ENCODE measurements at places on chromosomes 16 and 17.

- no peak for DNase-seq
Observed at GRCh38 chr17:56475116-56475515, 118.4 kb upstream of the NOG start.

DNA sequence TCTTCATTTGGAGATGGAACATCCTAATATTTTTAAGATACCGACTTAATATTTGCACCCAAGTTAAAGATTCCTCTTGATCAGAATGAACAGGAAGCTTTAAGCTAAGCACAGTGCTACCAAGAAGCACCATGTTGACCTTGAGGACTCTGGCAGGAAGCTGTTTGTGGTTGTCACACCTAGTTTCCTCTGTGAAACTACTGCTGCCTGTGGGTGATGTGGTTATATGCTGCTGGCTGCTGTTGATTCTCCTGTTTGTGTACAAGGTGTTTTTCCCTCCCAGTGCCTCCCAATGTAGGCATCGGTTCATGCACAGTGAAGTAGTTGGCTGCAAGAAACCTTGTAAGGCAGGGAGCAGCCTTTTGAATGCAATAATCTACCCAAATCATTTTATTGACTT lies 23.4 kb downstream of the RBL2 start:
- peak; percentile 74 for DNase-seq

DNA sequence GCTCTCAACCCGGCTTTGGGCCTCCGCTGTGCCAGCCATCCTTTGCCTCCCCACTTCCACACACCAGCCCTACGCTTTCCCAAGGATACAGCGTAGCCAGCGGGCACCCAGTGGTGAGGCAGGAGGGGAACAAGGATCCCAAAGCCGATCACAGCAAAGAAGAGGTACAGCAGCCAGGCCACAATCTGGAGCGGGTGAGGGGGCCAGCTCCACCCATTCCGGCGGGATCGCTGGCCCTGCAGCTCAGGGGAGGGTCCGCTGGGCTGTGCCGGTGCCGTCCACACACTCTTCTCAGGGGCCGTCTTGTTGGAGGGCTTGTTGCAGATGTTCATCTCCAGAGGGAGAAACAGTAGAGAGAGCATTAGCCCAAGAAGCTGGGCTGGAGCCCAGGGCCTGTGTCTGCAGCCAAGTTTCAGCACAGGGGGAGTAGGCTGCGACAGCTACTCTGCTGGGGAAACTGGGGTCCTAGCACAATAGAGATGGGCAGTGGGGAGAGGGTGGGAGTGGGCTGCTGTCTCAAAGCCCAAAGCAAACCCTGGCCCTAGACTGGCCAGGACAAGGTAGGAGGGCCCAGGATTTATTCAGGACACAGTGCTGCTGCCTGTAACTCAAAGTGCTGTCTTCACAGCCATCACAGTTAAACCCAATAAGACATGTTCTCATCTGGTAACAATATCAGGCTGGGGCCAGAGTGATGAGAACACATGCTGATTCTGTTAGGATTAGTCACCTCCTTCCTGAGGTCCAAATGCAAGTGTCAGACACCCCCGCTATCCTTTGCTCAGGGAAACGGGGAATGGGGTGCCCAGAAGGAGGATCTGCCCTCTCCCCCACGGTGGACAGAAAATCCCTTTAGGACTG lies 9.9 kb downstream of the ZDHHC1 start:
- no peak for DNase-seq

- no peak for DNase-seq
Observed at GRCh38 chr16:80988756-80989155, 17.9 kb downstream of the CMC2 start.

- no peak for DNase-seq
Observed at GRCh38 chr17:80978499-80979497, 12.8 kb upstream of the CHMP6 start.

GRCh38 chr17:29559640-29560039 lies 7.2 kb downstream of the ABHD15 start:
- DNase-seq: no peak

DNA sequence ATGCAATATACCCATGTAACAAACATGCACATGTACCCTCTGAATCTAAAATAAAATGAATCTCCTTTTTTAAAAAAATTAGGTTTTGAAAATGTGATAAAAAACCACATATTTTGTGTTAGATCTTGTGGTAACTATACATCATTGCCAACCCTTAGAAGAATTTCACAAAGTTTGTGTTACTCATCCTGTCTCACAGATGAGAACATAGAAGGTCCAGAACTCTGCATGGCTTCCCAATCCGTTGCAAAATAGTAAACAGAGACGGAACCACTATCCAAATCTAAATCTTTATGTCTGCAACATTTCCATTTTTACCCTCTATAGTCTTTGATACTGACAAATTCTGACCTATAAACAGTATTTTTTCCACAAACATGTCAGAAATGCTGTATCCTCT lies 759.9 kb downstream of the KCNJ2 start:
- no peak for DNase-seq

- no peak for DNase-seq
Observed at GRCh38 chr16:28182801-28183200, 29.0 kb downstream of the XPO6 start.

GRCh38 chr16:3375680-3376079 lies 20.0 kb downstream of the OR2C1 start:
- DNase-seq: no peak

- DNase-seq: no peak
Observed at GRCh38 chr17:64992325-64992802, 64.2 kb downstream of the GNA13 start.

- no peak for DNase-seq
Observed at GRCh38 chr16:50842589-50842988, 100.7 kb downstream of the CYLD start.

- no peak for DNase-seq
Observed at GRCh38 chr16:70778901-70779309, 22.1 kb downstream of the VAC14 start.

DNA sequence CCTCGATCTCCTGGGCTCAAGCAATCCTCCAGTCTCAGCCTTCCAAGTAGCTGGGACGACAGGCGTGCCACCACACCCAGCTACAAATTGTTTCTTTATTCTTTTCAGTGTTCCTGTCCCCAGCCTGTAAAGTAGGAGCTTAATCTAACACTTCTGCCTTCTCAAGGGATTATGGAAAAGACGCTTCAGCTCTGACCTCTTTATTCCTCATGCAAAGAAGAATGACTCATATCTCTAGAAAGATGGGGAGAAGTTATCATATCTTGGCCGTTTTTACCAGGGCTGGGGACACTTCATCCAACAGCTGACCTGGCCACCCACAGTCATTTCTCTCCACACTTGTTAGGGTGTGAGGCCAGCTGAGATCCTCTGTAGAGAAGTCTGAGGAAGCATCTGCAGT lies 172.6 kb downstream of the HAPSTR1 start:
- DNase-seq: no peak

- DNase-seq: peak; percentile 58
Observed at GRCh38 chr17:33750943-33751701, 458.0 kb upstream of the ASIC2 start.

- no peak for DNase-seq
Observed at GRCh38 chr16:85859818-85860125, 39.2 kb upstream of the IRF8 start.

DNA sequence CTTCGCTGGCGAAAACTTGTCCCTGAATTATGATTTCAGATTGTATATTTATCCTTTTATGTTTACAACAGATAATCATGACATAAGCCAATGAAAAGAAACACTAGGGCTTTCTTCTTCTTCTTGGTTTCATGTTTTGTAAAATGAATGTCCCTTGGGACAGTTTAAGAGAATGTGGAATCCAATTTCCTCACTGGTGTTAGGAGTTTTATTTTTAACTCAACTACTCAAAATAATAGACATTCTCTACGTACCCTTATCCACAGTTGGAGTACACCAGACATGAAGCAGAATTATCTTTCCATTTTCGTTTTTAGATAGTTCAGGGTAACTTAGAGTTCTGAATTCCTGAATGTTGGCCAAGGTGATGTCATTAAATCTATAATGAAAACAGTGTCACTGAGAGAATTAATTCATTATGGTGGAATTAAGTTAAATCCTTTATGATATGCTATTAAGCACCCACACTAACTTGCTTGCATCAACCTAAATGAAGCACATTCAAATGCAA lies 43.4 kb downstream of the IRX6 start:
- no peak for DNase-seq

DNA sequence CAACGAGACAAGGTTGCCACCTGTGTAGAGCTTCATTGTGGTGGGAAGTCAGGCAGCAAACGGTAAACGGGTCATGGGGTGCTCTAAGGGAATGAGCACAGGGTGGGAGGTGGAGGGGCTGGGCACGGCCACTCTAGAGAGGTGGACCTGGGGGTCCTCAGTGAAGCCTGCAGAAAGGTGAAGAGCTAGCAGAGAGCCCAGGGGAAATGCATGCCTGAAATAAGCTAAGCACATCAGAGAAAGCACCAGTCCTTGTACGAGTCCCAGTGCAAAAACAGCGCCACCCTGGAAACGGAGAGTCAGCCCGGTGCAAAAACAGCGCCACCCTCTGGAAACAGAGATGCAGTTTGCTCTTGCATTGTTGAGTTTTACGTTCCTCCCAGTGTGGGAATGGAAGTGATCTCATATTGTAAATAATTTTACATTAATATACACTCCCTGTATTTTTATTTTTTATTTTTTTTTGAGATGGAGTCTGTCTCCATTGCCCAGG lies 65.0 kb downstream of the TBC1D16 start:
- DNase-seq: no peak

GRCh38 chr17:68057531-68057952 lies 22.0 kb downstream of the KPNA2 start:
- DNase-seq: peak; percentile 30

DNA sequence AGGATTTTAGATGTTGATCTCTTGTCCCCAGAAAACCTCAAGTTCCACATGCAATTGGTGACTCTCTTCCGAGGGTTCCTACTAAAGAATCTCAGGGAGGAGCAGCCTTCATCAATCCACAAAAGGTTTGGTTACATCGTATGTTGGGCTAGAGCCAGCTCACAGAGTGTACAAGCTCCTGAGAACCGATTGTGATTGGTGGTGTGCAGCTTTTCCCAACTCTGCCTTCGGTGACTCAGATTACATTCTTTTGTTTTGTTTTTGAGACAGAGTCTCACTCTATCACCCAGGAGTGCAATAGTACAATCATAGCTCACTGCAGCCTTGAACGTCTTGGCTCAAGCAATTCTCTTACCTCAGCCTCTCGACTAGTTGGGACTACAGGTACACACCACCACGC lies 172.4 kb downstream of the PMP22 start:
- DNase-seq: no peak

DNA sequence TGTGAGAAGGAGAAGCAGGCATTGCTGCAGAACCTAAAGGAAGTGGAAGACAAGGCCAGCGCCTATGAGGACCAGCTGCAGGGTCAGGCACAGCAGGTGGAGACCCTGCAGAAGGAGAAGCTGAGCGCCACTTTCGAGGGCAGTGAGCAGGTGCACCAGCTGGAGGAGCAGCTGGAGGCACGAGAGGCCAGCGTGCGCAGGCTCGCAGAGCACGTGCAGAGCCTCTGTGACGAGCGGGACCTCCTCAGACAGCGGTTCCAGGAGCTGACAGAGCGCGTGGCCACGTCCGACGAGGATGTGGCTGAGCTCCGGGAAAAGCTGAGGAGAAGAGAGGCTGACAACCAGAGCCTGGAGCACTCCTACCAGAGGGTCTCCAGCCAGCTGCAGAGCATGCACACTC lies 41.5 kb downstream of the PLD6 start:
- DNase-seq: no peak

GRCh38 chr17:81528651-81529436 lies 667 bp downstream of the FSCN2 start:
- no peak for DNase-seq

DNA sequence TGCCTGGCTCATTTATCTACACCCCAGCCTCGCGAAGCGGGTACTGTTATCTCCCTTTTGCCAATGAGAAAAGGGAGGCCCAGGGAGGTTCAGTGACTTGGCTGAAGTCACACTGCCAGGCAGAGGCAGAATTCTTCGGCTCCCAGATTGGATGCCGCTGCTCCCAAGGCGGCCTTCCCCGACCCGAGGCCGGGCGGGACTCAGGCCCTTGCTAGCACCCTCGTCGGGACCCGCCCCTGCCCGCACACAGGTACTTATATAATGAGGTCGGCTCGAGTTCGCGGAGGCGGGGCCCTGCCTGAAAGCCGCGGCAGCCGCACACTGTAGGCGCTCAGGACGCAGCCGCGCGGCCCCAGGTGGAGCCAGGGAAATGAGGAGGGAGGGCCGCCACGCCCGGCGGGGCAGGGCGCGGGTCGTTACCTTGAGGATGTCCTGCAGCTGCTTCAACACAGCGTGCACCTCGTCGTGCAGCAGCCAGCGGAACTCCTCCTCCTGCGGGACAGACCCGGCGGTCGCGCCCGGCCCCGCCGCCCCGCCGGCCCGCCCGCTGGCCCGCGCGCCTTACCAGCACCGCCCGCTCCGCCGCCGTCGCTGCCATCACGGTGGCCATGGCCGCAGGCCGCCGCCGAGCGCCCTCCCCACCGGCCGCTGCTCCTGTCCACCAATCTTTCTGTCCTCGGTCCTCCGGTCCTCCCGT lies at the start of gene ROGDI:
TSS of gene ROGDI (minus strand) at position 672 of the 697 bp plus-strand sequence. CDS start at position 610, 62 bp downstream.
- peak; percentile 77 for DNase-seq

- DNase-seq: no peak
Observed at GRCh38 chr17:77248216-77249114, 107.7 kb downstream of the SEC14L1 start.

DNA sequence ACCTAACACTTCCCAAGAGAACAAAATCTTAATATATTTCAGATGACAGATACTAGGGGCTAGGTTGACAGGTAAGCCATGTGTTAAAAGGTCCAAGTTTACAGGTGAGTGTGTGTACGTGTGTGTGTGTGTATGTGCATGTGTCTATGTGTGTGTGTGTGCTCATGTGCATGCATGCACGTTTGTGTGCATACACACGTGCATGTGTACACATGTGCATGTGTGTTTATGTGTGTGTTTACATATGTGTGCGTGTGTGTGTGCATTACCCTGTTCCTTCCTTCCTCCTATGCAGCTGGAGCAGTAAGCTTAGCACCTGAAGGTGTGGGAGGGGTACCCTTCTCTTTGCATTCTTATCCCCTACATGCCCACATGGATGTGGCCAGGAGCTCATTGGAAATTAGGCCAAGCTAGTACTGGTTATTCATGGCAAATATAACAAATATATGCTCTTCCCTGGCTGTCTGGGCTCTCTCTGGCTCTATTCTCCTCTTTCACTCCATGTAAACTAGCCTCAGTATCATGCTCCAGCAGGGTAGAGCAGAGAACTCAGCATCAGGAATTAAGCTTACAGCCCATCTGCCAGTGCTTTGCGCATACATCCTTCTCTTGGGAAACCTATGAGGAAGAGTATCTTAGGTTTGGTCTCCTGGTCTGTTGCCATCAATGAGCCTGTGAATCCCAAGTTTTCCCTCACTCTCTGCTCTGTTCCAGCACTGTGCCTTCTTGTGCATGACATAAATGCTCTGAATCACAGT lies 258.0 kb upstream of the MYOCD start:
- DNase-seq: no peak

Data from activated gamma-delta T cell treated with Interleukin-2 at 50 U/mL for 16 hours (primary cell).